Naive thymus-derived CD4-positive, alpha-beta T cell (primary cell): ENCODE measurements at places on chromosomes 5 and 9.

DNA sequence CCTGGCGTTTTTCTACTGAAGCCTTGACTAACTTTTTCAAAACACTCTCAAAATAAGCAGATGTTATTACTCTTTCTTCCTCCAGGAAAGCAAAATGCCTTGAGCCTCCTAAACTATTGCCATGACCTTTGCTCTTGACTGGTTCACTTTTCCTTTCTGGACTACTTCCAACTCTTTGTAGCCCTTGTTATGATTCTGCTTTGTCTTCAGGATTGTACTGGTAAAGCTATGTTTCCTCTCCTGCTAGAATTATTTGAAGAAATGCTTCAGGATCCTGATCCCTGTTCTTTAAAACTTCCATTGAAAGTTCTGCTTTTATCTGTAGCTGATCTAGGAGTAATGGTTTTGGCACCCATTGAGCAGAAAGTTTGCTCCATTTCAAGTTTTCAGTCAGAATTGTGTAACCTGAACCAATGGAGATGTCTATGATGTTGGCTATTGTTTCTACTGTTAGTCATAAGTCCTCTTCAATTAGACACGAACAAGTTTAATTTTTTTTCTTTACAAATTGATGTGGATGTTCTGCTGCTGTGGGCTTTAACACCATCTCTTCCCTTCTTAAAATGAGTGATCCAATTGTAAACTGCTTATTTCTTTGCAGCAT is 1356.4 kb downstream of the EFNA5 start:
- no peak for DNase-seq
- no peaks in the 10 kb centered on the region for H3K36me3 ChIP-seq
- H3K4me3 ChIP-seq, result no peak overlapping the region
- H3K27me3 ChIP-seq, result no peaks in the 10 kb centered on the region
- no peak overlapping the region for H3K27ac ChIP-seq

DNA sequence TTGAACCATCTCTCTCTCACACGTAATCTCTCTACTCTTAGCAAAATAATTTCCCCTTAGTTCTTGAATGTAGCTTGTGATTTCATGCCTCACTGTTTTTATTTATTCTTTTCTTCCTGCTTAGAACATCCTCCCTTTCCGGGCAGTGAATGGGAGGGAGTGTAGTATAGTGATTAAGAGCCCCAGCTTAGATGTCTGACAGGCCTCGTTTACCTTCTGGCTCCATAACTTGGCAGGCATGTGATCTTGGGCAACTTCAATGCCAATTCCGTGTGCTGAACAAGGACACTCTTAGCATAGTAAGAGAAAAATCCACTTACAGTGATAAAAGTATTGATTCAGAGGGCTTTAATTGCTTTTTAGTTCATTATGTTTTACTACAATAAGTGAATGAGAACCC is 96.3 kb upstream of the TNPO1 start:
- H3K27me3 ChIP-seq, result no peaks in the 10 kb centered on the region
- DNase-seq, result no peak
- H3K27ac ChIP-seq, result no peak overlapping the region
- no peaks in the 10 kb centered on the region for H3K36me3 ChIP-seq

DNA sequence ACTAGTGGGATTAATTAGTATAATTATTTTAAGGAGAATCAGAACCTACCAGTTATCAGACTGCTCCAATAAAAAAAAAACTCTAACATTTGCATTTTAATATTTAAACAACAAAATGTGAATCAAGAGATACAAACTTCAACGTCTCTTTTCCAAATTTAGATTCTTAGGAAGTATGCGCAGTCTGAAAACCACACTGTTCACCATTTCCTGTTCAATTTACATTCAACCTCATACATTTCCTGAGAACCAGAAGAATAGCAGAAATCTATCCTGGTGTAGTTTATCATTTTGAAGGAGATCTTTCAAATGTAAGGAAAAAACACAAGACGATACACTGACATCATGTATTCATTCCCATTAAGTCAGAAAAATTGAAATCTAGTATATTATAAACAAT is 869.2 kb downstream of the EFNA5 start:
- DNase-seq, result no peak
- no peak overlapping the region for H3K27ac ChIP-seq
- H3K4me1 ChIP-seq, result no peaks in the 10 kb centered on the region
- H3K4me3 ChIP-seq, result no peak overlapping the region
- no peaks in the 10 kb centered on the region for H3K27me3 ChIP-seq
- no peaks in the 10 kb centered on the region for H3K36me3 ChIP-seq

- H3K27me3 ChIP-seq, result no peaks in the 10 kb centered on the region
- no peak overlapping the region for H3K27ac ChIP-seq
- no peak overlapping the region for H3K4me3 ChIP-seq
- DNase-seq, result no peak
These were observed 2.6 kb upstream of the NSD1 start for GRCh38 chr5:177131019-177131320.
